HT1080 (cell line): ENCODE measurements at places on chromosomes 5 and 9.

GRCh38 chr9:70746760-70747159 lies 332.3 kb upstream of the KLF9 start:
- DNase-seq: no peak

DNA sequence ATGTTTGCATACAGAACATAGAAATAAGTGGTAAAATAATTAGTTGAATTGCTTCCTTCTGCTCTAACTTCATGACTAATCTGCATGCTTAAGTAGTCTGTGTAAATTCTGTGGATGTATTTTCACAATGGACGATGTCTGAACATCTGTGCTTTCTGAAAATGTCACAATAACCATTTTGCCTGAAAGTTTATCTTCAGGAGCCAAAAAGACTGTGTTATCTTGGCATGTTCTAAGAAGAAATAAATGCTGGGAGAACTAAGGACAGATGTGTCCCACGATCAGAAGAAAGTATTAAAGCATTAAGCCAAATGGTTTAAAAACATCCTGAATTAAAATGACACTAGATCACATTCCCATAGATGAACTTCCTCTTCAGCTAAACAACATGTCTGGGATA lies 397.6 kb downstream of the SPOCK1 start:
- DNase-seq: no peak

DNA sequence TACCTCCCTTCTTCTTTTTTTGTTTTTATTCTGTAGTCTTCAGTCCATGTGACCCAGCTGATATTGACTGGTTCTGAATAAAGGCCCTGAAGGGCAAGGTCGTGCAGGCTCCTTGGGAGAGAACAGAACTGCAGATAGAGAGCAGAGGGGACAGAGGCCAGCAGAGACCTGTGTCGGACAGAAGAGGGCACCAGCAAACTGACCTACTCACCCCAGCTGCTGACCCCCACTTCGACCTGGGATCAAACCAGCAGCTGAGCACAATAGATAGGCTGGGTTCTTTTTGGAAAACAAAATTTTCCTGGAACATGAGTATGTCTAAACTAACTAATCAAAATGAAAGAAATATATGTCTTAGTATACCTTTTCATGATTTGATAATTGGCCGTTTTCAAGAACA lies 695.1 kb downstream of the NR2F1-AS1 start:
- DNase-seq: no peak

GRCh38 chr5:150538007-150538917 lies 30.3 kb downstream of the NDST1 start:
- DNase-seq: peak; percentile 76

DNA sequence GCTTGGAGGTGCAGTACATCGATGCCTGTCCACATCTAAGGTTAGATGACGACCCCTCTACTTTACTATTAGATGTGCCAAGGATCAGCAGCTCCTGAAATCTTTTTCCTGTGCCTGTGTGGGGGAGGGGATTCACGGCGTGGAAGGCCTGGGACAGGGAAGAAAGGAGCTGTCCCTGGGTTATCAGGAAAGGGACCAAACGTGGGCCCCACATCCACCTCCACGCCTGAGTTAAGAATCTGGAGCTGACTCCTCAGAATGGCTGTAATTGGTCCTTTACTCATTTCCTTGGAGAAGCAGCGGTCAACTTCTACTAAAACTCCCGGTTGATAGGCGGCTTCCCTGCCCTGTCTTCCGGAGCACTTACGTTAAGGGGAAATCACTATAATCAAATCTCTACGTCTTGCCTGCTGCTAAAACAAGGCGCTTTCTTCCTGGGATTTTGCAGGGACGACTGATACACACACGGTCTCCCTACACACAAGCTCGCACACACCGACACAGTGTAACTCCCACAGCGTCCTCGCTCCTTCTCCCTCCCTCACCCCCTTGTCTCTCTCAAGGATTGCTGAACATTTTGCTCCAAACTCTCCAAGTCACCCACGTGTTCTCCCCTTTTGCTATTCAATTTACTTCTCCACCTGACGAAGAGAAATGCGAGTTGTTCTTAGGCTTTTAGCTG lies 1.4 kb downstream of the PDE4D start:
- no peak for DNase-seq

DNA sequence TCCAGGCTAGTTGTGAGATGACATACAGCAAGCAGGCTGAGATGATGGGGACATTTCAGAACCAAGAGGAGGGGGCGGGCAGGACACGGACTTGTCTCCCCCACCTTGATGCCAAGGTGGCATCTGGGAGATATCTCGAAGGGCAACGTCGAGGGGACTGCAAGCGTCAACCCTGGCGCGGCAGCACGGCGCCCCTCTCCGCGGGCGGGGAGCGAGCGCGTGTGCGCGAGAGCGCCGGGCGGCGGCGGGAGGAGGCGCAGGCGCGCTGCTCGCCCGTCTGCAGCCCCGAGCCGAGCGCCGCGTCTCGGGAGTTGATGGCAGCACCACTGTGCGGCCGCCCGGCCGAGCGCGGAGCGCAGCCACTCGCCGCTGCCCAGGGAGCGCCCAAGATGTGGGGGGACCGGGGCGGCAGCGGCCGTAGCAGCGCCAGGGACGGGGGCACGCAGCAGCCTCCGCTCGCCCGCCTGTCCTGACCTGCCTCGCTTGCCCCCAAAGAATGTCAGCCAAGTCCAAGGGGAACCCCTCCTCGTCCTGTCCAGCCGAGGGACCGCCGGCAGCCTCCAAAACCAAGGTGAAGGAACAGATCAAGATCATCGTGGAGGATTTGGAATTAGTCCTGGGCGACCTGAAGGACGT lies at the start of gene PRR16:
Gene PRR16, plus strand, starts transcription at position 310 of the 636 bp plus-strand sequence.
- peak; percentile 63 for DNase-seq

DNA sequence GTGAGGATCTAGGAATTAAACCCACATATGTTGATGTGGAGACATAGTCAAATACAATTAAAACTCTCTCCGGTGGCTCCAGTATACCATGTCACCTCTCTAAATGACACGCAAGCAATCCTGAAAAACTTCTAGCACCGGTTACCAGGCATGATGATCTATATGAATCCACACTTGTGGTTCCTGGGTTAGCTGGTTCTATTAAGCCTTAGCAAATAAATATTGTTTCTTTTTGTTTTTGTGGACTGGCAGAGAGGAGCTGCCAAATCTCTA lies 104.8 kb downstream of the SEC61B start:
- DNase-seq: no peak
